ENCODE measurements at places on chromosomes 6 and 20.

DNA sequence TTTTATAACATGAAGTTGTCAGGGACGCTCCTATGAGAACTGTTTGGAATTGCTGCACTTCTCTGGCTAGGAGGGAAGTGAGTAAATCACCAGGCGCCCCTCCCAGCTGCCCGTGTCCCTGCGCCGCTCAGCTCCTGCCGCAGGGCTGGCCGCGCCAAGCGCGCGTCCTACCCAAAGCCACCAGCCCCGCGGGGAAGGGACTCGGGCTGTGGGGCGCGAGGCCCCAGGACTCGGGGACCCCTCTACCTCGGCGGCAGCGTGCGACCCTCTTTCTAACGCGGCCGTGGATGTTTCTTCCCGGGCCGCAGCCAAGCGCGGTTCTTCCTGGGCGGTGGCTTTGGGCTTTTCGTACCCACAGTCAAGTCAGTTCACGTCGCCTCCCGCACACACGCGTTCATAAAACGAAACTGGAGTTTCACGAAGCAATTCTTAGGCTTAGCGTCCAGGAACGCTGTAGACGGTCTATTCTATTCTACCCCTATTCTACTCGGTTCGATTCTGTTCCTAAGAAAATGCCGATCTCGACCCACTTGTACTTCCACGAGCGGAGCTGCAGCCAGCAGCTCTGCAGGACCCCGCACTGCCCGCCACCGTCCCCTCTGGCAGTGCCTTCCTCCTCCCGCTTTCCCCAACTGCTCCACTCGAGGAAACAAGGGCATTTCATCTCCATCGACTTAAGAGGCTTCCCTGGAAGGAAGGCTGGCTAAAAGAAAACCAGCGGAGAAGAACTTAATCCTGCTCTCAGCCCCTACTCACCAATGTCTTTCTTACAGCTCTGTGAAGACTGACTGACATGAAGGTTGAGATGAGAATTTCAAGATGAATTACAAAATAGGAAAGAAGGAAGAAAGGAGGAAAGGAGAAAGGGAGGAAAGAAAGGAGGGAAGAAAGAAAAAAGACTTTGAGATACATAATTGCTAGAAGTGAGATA is 15.4 kb downstream of the FOXC1 start:
- DNase-seq = no peak

DNA sequence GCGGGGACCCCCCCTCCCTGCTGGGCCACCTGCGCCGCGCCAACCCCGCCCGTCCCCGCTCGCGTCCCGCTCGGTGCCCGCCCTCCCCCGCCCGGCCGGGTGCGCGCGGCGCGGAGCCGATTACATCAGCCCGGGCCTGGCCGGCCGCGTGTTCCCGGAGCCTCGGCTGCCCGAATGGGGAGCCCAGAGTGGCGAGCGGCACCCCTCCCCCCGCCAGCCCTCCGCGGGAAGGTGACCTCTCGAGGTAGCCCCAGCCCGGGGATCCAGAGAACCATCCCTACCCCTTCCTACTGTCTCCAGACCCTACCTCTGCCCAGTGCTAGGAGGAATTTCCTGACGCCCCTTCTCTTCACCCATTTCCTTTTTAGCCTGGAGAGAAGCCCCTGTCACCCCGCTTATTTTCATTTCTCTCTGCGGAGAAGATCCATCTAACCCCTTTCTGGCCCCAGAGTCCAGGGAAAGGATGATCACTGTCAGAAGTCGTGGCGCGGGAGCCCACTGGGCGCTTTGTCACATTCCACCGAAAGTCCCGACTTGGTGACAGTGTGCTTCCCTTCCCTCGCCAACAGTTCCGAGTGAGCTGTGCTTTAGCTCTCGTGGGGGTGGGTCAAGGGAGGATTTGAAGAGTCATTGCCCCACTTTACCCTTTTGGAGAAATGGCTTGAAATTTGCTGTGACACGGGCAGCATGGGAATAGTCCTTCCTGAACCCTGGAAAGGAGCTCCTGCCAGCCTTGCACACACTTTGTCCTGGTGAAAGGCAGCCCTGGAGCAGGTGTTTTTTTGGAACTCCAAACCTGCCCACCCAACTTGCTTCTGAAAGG is 2.1 kb downstream of the VEGFA start:
- peak; percentile 39 for DNase-seq

GRCh38 chr6:142301651-142302391 is at the start of gene ADGRG6:
ADGRG6 (plus strand) TSS chr6:142302007; CDS start chr6:142302330, 323 bp downstream.
- no peak for DNase-seq

GRCh38 chr6:149961728-149962425 is 1.9 kb upstream of the ULBP1 start:
- no peak for DNase-seq

- no peak for DNase-seq
Observed at GRCh38 chr20:58709013-58709702, 16.6 kb downstream of the NPEPL1 start.

DNA sequence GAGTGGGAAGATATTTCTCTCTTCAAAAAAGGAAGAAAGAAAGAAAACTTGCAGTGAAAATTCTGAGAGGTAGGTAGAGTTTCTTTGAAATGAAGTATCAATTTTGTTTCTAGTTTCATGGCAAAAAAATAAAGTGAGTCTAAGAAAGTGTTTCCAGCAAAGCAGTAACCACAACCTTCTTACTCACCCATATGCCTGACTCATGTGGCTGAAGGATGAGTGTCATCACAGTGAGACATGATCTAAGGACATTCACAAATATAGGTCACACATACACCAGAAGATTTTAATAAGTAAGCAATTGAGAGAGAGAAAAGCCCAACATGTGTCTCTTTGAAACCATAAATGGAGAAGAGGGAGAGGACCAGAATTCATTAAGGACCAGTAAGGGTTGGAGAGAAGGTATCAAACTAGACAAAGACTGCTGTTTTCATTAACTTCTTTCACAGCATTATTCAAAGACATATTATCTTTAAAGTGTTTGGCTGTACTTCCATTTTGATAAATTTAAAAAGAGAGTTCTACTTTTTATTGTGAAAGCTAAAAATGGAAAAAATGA is 169.5 kb downstream of the FRK start:
- no peak for DNase-seq

DNA sequence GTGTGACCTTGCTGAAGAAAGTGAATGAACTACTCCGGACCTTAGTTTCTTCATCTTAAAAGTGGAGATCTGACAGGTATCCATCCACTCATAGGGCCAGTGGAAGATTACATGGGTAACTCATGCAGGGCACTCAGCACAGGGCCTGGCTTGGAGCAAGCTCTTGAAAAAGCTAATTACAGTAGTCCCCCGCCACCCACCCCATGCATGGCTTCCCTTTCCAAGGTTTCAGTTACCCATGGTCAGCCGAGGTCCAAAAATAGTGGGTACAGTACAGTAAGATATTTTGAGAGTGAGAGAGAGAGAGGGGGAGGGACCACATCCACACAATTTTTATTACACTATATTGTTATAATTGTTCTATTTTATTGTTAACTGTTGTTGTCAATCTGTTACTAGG is 7.1 kb upstream of the PMEPA1 start:
- DNase-seq = no peak

DNA sequence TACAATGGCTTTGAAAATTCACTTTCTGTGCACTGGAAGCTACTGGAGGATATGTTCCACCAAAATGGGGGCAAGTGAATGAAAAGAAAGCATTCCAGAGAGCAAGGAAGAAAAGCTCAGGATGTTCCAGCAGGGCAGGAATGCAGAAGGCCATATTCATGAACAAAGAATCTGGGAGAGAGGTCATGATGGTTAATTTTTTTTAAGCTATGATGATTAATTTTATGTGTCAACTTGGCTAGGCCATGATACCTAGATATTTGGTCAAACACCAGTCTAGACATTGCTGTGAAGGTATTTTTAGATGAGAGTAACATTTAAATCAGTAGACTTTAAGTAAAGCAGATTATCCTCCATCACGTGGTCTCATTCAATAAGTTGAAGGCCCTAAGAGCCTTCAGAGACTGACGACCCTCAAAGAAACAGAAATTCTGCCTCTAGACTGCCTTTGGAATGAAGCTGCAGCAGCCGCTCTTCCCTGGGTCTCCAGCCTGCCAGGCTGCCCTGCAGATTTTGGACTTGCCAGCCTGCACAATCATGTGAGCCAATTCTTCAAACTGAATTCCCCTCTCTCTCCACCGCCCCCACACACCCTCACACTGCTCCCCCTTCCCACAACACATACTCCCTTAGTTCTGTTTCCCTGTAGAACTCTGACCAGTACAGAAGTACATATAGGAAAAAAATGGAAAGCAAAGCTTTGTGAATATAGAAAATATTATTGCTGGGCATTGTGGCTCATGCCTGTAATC is 20.1 kb upstream of the GCM1 start:
- no peak for DNase-seq

DNA sequence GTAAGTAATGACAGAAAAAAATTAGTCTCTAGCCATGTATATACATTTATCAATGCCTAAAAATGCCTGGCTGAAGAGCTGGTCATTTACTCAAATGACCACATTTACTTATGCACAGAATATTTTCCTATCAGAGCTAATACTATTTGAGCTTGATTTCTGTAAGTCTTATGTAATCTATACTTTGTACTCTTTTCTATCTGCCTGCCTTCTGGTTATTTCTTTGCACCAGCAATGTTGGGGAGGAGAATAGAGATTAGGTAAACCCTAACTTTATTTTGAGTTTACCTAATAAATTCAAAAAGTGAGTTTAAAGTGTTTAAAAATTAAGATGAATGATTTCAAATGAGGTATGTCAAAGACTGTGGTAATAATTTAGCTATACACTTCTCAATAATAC is 3.7 kb downstream of the CALHM5 start:
- DNase-seq = no peak

GRCh38 chr20:36658300-36658699 is 12.3 kb upstream of the SLA2 start:
- no peak for DNase-seq

Measured in activated CD4-positive, alpha-beta T cell treated with anti-CD3 and anti-CD28 coated beads, Interleukin-2, amount 50 U/mL, for 24 hours (primary cell).